Brain microvascular endothelial cell (primary cell): ENCODE measurements at places on chromosomes 1 and 21.

GRCh38 chr21:36415375-36415774 is 30.2 kb downstream of the CHAF1B start:
- DNase-seq: no peak

GRCh38 chr1:31467005-31467674 is 54.1 kb downstream of the SERINC2 start:
- no peak for DNase-seq

DNA sequence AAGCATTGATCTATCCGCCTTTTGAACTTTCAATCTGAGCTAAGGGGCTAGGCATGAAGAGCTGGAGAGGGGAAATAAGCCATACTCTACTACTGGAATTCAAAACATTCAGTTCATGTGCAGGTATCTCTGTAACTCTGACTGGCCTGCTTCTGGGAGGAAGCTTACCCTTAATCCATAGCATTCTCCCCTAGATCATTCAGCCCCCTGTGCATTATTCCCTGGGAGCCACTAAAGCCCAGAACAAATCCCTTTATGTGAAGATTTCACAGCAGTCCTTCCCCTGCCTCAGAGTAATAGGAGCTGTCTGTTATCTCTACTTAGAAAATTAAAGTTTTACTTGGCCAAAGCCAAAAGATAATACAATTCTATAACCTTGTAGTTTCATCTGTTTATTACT is 300.7 kb downstream of the SEC16B start:
- DNase-seq: no peak

- DNase-seq: no peak
Measured at GRCh38 chr1:77412820-77413530, 131.2 kb downstream of the AK5 start.

GRCh38 chr21:35520302-35520701 is 471.2 kb upstream of the RUNX1 start:
- no peak for DNase-seq

GRCh38 chr1:10759413-10760200 is 36.8 kb downstream of the CASZ1 start:
- no peak for DNase-seq
